ENCODE measurements at places on chromosomes 7 and 10. TPM values are rescaled to one million over a fixed set of nuclear protein-coding genes. Genes with fewer than 3 reads are reported as not detected.

IKZF1 gene
- total RNA-seq: not detected

HMX3 gene
- total RNA-seq: not detected

PCLO gene
- 0.03 TPM for total RNA-seq

CYP3A4 gene
- not detected for total RNA-seq

ZNF679 gene
- not detected for total RNA-seq

PKD2L1 gene
- total RNA-seq: not detected

PRPS1L1 gene
- not detected for total RNA-seq

FGL2 gene
- 86.5 TPM for total RNA-seq

METTL27 gene
- 1.9 TPM for total RNA-seq

DHX32 gene
- total RNA-seq: 42.3 TPM

WIPF3 gene
- 0.07 TPM for total RNA-seq

CHCHD1 gene
- 9.2 TPM for total RNA-seq

ZNF12 gene
- total RNA-seq: 19.5 TPM

BRI3 gene
- 180 TPM for total RNA-seq

OPALIN gene
- total RNA-seq: not detected

RBM17 gene
- total RNA-seq: 25.6 TPM

HMX2 gene
- total RNA-seq: not detected

DMTF1 gene
- total RNA-seq: 78.6 TPM

PDLIM1 gene
- total RNA-seq: 25.7 TPM

All from smooth muscle cell of the pulmonary artery (primary cell).